ENCODE measurements at places on chromosomes 7 and 10.

DNA sequence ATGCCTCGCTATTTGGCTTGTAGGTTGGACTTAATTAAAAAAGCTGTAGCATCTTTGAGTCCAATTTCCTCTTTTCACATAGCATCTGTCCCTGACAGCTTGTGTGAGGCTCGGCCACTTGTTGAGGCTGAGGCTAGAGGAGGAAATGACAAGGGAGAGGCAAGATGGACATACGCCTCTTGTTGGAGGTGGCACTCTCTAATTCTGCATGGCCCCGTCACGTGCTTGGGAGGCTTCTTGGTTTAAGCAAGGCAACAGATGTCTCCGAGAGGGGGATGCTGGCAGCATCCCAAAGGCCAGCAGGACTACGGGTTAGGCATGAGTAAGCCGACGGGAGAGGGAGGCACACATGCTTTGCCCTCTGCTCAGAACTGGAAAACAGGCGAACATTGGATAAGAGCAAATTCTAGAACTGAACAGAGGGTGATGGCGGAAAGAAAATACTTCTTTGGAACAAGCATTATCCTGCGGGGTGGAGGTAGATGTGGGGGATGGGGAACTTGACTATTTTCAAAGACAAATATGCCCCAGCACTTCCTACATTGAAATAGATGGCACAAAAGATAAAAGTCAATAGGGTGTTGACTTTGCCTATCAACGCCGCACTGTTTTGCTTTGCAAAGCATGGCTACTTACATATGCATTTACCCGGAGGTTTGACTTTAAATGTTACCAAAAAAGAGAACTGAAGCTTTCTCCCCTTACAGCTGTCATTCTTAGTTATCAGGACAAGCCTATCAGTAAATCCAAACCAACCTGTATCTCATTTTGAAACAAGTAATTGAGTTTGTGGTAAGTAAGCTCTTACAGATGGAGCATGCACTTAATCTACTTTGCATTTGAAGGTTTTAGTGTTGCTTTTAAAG, 94.8 kb downstream of the CHN2 start:
- no peak for DNase-seq

DNA sequence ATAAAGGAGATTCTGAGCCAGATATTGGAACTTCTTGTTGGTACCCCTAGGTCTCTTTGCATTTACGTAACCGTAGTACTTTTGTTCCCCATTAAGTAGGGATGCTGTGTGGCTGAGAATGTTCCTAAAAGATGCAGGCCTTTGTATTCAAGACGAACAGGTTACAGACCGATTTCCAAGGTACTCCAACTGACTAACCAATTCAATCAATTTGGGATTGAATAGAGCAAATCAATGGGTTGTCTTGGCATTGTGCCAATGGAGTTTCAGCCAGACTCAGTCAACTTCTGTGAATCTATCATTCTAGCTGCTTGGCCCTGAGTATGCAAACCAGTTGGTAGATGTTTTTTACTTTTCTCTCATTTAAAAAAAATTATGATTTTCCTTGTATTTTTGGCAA, 347.3 kb upstream of the NPVF start:
- no peak for DNase-seq

GRCh38 chr10:72082856-72083789, 5.2 kb downstream of the SPOCK2 start:
- no peak for DNase-seq

DNA sequence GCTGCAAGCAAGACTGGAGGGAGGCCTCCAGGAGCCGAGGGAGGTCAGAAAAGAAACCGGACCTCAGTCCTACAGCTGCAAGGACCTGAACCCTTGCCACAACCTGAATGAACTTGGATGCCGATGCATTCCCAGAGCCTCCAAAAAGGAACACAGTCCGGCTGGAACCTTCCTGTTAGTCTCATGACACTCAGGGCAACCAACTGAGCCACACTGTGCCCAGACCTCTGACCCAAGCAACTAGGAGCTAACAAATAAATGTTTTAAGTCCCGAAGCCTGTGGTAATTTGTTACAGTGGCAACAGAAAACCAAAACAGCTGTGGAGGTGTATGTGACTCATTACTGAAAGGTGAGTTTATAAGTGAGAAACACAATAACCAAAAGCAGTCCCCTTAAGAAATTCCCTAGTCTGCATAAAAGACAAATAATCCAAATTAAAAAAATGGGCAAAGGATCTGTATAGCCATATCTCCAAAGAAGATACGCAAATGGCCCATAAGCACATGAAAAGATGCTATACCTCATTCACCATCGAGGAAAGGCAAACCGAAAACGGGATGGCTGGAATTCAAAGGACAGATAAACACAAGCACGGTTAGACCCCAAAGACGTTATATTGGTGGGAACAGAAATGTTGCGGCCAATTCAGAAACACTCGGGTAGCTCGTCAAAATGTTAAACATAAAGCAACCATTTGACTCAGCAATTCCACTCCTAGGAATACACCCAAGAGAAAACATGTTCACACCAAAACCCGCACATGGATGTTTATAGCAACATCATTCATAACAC, 24.8 kb downstream of the GNA12 start:
- DNase-seq = no peak

GRCh38 chr7:6380310-6381095, 67.3 kb downstream of the DAGLB start:
- no peak for DNase-seq

DNA sequence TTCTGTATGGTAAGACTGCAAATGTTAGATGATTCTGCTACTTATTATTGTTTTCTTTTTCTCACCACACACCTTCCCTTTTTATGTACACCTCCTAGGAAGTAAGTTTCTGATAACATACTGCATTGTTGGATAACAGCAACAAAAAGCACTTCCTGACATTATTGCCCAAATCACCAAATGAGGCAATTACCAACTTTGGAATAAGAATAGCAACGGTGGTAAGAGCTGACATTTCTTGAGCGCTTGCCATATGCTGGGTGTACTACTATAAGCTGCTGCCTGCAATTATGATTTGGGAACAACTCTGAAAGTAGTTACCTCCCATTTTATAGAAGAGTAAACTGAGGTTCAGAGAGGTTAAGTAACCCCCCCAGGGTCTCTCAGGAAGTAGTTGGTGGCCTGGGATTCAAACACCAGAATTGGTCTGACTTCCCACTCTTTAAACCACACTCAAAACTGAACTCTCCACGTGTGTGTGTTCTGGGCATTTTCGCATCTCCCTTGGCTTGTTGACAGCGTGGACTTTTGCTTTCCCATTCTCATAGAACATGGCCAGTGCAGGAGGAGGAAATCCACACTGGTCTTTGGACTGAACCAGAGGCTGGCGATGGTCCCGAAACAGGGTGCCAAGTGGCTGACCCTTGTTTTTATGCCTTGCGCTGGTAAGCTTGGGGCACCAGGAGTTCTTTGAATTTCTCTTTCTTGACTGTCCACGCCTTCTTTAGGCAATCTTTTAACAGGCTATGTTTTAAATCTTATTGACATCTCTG, 71.4 kb downstream of the TCF7L2 start:
- no peak for DNase-seq

Data from stimulated activated CD4-positive, alpha-beta T cell treated with anti-CD3 and anti-CD28 coated beads, Interleukin-12 subunit alpha, Interleukin-12 subunit beta, amount 100 ng/mL, for 24 hours (primary cell).